CD4-positive, alpha-beta T cell treated with Interleukin-10 for 1 hour (primary cell): ENCODE measurements at places on chromosomes 16 and 17.

- no peak for DNase-seq
These were observed 1.4 kb downstream of the PYY start for GRCh38 chr17:43952351-43952723.

DNA sequence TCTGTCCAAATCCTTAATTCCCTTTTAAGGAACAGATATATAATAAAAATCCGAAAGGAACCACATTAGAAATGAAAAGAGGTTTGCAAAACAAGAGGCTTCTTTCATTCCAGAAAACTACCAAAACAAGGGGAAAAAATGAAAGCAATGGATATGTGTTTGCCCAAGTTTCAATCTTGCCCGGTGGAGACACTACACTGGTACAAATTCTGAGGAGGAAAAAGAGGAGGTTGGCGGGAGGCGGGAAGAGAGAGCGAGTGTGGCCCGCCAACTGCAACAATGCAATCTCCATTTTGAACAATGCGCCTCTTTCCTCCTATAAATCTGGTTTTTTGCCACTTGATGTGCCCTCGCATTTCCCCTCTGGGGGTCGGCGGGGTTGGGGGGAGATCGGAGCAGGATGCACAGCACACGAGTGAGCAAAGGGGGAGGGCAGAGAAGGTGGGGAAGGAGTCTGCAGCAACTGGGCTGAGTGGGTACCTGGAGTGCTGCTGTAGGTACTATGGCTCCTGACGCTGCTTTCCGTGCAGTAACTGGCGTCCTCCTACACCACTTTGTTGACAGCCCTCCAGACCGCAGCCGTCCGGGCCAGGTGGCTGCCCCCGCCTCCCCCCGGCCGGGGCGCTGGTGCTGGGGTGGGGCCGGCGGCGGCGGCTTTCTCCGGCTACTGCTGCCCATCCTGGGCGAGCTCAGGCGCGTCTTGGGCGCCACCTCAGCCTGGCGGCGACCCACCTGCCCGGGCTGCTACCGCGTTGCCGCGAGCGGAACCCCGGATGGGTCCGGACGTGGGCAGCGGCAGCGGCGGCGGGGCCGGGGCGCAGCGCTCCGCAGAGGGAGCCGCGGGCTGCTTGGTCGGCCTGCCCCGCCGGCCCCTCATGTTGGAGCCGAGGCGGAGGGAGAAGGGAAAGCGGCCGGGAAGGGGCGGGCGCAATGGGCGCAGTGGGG is 93.8 kb upstream of the PLEKHM1 start:
- peak; percentile 76 for DNase-seq

- DNase-seq = no peak
These were observed 604 bp downstream of the HS3ST3B1 start for GRCh38 chr17:14301279-14302090.

GRCh38 chr17:64042700-64043485 is 22.5 kb upstream of the ICAM2 start:
- no peak for DNase-seq

DNA sequence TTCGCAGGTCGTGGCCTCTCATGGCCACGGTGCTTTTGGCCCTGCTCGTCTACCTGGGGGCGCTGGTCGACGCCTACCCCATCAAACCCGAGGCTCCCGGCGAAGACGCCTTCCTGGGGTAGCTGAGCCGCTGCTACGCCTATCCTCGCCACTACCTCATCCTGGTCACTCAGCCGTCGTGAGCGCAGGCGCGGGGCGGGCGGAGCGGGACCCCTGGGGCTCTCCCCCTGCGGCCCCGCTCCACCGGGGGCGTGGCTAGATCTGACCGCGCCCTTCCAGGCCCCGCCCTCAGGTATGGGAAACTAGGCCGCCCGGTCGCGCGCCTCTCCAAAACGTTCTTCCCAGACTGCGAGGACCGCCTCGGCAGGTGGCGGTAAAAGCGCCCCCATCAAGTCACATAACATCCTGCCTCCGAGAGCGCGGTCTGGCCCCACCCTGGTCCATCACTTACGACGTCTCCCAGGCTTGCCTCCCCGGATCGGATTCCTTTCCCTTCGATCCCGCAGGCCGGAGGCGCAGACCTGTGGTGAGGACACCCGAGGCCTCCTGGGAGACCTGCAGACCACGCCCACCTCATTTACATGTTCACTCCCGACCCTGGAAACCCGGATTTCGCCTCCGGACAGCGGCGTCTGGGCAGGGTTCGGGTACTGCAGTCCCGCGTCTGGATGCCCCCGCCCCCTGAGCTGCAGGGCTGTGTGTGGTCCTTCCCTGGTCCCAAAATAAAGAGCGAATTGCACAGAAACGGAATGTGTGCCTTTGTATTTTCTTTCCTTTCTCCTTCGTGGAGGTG is 91.5 kb upstream of the TMEM97 start:
- peak; percentile 1 for DNase-seq

DNA sequence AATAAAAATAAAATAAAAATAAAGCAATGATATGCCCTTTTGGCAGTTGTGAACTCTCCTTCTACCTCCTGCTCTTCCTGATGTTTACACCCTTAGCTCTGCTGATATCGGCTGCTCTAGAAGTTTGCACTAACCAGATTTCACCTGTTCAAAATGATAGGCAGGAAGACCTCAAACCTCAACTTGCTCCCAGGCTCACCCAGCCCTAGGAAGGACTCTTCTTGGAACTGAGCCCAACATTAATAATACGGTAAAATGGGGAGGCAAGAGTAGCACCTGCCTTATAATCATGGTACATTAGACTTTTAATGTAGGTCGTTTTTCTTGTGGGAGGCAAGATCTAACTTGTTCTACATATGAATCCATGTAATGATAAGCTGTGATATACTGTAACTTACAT is 61.2 kb upstream of the MED13 start:
- DNase-seq = no peak

- DNase-seq = no peak
These were observed 426.0 kb upstream of the CDH11 start for GRCh38 chr16:65547772-65548446.

GRCh38 chr16:87698241-87698640 is 67.5 kb downstream of the KLHDC4 start:
- no peak for DNase-seq

- DNase-seq = no peak
These were observed 12.2 kb upstream of the SLC52A1 start for GRCh38 chr17:5047446-5047845.

- DNase-seq = peak; percentile 54
These were observed 39.1 kb downstream of the CDRT15 start for GRCh38 chr17:14197586-14197985.

- no peak for DNase-seq
These were observed 41.4 kb upstream of the NOL11 start for GRCh38 chr17:67676305-67676704.

DNA sequence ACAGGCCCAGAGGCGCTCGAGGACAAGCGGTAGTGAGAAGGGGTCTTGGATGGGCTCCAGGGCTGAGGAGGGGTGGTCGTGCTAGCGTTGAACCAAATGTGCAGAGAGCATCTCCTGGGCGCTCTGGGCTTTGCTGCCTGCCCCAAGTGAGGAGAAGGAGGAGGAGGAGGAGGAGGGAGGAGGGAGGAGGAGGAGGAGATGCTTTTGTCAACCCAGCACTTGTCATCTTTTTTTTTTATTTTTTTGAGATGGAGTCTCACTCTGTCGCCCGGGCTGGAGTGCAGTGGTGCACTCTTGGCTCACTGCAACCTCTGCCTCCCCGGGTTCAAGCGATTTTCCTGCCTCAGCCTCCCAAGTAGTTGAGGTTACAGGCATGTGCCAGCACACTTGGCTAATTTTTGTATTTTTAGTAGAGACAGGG is 59.8 kb downstream of the PGS1 start:
- DNase-seq = no peak

DNA sequence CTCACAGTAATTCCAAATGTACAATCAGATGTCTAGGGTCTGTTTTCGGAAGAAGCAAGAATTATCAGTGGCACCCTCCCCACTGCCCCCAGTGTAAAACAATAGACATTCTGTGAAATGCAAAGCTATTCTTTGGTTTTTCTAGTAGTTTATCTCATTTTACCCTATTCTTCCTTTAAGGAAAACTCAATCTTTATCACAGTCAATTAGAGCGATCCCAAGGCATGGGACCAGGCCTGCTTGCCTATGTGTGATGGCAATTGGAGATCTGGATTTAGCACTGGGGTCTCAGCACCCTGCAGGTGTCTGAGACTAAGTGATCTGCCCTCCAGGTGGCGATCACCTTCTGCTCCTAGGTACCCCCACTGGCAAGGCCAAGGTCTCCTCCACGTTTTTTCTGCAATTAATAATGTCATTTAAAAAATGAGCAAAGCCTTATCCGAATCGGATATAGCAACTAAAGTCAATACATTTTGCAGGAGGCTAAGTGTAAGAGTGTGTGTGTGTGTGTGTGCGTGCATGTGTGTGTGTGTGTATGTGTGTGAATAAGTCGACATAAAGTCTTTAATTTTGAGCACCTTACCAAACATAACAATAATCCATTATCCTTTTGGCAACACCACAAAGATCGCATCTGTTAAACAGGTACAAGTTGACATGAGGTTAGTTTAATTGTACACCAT is 59.7 kb downstream of the HLF start:
- DNase-seq = peak; percentile 22
